HCT116 (cell line): ENCODE measurements at places on chromosomes 7 and 10.

DNA sequence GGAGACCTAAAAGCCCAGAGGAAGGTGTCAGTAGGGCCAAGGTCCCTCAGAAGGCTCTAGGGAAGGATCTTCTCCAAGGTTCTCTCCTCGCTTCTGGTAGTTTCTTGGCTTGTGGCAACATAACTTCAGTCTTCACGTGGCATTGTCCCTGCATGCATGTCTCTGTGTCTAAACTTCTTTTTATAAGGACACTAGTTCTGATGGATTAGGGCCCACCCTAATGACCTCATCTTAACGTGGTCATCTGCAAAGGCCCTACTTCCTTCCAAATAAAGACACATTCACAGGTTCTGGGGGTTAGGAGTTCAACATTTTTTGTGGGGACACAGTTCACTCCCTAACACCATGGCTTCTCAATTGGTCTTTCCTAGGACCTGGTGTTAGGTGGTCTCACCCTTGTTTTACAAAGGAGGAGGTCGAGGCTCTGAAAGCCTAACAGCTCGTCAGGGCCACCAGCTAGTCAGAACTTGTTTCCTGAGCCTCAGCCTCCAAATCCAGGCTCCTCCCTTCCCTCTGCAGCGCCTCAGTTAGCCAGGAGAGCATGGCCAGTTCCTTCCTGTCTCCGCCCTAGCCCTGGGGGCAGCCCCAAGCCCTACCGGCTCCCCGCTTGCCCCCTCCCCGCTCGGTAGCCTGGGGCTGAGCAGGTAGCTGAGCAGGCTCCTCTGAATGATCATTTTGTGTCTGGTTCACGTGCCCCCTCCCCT lies 109.7 kb upstream of the PPIF start:
- DNase-seq = no peak

GRCh38 chr10:67705921-67706320 lies 9.9 kb upstream of the CTNNA3 start:
- no peak for DNase-seq

DNA sequence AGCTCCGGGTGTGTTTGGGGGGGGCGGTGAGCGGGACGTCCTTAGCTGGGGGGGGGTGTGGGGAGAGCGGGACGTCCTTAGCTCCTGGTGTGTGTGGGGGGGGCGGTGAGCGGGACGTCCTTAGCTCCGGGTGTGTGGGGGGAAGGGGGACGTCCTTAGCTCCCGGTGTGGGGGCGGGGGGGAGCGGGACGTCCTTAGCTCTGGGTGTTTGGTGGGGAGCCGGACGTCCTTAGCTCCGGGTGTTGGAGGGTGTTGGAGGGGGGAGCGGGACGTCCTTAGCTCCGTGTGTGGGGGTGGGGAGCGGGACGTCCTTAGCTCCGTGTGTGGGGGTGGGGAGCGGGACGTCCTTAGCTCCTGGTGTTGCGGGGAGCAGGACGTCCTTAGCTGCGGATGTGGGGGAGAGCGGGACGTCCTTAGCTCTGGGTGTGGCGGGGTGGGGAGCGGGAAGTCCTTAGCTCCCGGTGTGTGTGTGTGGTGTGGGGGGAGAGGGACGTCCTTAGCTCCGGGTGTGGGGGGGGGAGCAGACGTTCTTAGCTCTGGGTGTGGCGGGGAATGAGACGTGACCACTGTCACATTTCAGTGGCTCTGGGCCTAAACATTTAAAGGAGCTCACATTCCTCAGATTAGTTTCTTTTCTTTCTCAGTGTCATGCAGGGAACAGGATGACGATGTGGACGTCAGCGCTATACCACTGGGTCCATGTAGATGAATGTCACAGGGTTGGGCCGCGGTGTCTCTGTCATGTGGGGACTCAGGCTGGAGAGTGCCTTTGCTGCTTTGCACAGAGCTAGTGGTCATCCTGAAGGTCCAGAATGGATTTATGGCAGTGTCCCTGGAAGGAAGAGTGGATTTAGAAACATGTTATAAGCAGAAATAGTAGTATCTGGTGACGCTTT lies 7.5 kb downstream of the DYNC2I1 start:
- DNase-seq = peak; percentile 31

- DNase-seq = no peak
These were observed 179.5 kb downstream of the DNAJB6 start for GRCh38 chr7:157516311-157516710.

GRCh38 chr10:69123306-69123746 lies 652 bp upstream of the VPS26A start:
- peak; percentile 41 for DNase-seq

DNA sequence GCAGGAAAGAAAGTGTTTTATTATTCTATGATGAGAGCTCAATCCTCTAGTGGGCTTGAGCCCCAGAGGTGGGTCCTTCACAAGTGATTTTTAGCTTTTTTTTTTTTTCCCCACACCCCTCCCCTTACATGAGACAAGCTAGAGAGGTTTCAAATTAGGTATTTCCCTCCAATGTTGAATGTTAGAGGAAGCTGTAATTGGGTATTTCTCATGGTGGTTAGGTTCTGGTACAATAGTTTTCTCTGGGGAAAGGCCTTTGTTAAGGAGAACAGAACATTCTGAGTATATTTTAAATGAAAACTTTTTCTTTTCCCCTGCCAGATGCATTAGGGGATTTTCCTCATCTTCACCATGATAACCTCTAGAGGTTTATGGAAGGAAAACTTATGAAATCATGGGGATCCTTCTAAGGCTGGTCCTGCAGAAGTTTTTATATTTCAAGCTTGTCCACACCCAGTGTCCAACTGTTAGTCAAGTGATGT lies 1039.7 kb downstream of the NRG3 start:
- no peak for DNase-seq

DNA sequence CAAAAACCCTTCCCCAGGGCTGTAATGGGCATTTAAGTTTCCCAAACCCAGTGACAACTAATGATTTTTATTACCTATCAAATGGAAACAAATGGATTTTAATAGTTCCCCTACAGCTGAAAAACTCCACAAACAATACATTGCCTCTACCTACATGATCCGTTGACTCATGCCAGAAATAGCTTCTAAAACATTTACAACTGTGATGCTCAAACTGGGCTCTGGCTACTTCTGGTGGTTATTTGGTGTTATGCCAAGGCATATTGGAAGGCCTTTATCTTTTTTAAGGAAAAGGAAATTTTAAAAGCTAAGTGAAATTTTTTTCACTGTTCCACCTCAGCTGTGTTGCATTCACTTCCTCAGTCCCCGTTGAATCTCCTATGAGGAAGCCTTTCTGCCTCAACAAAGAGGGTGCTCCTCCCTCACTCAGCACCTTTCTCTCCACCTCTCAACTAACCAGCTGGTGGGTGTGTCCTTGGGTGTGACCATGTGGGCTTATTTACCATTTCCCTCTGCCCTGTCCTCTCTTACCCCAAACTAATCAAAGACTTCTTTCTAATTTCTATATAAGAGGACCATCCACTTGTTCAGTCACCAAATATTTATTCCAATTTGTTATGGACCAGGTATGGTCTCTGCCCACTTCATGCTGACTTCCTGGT lies 82.9 kb downstream of the PRTFDC1 start:
- DNase-seq = no peak

- DNase-seq = no peak
These were observed 61.6 kb upstream of the ADRA2A start for GRCh38 chr10:111015181-111015580.

DNA sequence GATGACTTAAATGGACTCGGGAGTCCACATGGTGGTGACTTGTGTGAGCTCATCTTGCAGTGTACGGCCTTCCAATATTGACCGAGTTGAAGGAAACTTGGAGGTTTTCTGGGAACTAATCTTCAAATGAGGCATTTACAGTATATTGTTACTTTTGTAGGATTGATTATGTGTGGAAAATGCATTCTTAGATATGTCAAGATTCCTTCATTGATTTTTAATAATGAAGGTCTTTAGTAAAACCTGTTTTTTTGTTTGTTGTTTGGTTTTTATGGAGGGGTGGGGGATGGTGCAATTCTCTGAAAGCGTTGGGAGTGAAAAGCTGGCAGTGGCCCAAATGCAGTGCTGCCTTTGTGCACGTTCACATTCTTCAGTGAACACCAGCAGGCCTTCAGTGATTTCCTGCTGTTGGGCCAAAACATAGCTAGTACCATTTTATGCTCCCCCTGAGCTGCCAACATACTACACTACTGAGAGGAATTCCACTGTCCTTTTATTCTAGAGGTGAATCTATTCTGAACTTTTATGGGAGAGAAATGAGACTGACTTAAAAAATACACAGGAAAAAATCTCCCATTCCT lies 50.4 kb downstream of the CCNY start:
- DNase-seq = no peak

DNA sequence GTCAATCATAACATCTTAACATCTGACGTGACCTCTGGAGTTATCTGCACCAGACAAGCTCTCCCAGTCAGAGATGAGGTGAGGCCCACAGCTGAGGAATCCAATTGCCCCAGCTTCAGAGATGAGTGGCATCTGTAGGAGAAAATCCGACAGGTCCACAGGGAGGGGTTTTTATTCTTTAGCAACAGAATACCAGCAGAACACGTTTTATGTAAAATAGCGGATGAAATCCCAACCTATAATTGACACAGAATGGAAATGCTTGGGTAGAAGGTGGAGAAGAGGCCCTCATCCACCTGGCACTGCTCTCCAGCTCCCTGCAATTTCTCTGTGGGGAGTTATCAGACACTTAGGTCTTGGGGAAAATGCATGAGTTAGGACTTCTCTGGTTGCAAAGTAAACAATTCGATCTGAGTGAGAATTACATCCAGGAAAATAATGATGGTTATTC lies 144.2 kb upstream of the NRP1 start:
- no peak for DNase-seq

DNA sequence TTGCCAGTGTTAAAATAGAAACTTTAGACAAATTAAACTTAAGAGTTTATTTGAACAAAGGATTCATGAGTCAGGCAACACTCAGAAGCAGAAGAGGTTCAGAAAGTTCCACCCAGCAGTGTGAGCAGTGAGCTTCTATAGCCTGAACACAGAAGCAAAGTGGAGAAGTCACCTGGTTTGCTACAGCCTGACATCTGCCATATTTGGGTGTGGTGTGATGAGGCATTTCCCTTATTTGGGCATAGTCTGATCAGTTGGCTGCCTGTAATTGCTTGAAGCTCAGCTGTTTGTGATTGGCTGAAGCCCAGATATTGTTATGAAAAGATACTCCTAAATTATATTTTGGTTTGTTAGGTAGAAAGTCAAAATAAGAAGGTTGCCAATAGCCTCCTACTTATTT lies 39.1 kb downstream of the VWC2 start:
- no peak for DNase-seq
